ENCODE measurements at places on chromosomes 7 and 10.

DNA sequence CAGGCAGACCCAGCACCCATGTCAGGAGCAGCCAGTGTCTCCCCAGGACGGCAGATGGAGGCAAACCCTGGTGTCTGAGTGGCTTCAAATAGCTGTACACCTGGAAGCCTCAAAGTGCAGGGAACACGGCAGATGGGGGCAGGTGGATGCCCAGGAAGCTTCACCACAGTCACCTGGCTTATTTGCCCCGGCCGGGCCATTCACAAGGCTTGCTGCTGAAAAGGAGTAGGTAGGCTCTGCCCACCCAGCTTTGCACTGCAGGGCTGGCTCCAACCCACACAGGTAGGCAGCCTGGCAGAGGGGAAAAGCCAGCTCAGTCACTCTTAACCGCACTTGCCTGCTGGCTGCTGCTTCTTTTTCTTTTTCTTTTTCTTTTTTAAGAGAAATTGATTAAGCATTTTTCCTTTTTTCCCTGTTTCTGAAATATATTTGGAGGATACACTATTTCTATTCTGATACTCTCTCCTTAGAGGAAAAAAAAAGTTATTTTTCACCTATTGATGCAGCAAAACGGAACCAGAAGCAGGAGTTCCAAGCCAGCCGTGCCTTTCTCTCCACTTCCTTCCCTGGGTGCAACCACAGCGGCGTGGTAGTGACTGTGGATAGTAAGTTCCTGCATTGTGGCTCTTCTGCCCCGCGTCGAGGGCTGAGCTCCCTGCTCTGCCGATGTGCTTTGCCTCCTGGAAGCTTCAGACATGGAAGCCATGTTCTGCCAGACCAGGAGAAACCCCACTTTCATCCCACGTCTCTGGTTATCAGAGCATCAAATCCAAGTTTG is 118.3 kb downstream of the KLF6 start:
- DNase-seq: no peak

- DNase-seq: no peak
Observed at GRCh38 chr10:2968401-2969058, 98.8 kb upstream of the PFKP start.

DNA sequence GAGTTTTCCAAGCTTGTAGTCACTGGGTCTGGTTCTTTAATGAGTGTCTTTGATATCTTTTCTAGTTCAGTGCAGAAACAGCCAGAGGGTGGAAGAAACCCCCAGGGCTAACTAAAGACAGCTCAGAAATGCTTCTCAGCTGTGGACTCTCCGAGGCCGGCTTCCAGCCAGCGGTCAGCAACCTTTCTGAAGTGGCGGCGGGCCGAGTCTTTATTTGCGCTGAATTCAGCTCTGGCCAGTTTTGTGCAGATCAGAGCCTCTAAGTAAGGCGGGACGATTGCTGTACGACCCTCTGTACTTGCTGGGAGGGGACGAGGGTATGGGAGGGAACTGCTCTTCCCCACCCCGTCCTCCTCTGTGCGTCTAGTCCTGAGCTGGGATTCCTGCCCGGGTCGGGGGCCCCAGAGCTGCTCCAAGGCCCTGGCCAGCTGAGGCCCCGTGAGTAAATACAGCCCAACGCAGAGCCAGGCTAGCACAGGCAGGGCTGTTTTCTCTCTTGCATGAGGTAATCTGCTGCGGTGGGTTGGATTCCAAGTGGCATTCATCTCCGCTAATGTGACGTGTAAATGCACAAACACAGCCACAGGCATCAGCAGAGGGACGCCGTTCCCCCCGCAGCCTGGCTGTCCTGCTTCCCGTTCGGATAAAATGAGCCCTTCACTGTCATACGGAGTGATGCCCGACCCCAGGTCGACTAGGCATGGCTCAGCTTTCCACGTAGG is 159.8 kb downstream of the PIP4K2A start:
- no peak for DNase-seq

DNA sequence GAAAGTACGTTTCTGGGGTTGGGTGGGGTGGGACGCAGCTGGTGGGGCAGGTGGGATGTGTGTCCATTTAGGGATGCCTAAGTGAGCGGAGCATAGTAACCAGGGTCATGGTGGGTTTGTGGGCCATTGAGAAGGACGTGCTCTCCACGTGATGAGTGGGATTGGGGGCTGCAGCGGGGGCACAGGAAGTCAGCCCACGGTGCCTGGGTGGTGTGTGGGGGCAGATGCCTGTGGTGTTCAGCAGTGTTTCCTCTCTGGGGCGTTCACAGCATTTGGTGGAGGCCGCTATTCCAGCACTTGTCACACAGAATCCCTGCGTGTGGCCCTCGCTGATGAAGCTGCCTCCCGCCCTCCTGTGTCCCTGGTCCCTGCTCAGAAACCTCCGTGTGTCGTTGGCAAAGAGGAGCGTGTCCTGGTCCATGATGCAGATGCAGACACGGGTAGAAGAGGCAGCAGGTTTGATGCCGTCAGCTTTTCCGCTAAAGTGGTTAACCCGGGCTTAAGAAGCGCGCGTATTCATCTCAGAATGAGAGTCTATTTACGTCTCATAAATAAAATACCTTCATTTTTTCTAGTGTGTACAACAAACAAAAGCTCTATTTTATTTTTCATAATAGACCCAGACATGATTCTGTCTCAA is 274.2 kb downstream of the ADARB2 start:
- no peak for DNase-seq

DNA sequence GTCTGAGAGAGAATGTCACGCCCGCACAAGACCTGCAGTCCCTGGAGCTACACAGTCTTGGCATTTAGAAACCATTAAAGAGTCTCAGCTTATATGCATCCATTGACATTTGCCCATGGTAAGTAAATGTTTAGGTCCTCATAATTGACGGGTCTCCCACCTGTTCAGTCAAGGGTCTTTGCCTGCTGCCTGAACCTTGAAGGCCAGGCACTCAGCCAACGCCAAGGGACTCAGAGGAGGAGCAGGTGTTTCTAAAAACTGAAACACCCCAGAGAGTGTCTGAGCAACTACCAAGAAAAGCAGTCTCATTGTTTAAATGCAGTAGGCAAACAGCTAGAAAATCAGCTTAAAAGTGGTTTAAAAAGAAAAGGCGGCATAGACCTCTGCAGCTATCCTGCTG is 264.7 kb upstream of the AKR1E2 start:
- DNase-seq: no peak

- DNase-seq: no peak
Observed at GRCh38 chr10:26485150-26485941, 47.2 kb downstream of the APBB1IP start.

- DNase-seq: no peak
Observed at GRCh38 chr10:90723416-90724068, 134.3 kb downstream of the HTR7 start.

GRCh38 chr10:31705136-31705535 is 223.5 kb downstream of the ARHGAP12 start:
- no peak for DNase-seq

GRCh38 chr10:408236-408635 is 273.0 kb downstream of the ZMYND11 start:
- DNase-seq: no peak

DNA sequence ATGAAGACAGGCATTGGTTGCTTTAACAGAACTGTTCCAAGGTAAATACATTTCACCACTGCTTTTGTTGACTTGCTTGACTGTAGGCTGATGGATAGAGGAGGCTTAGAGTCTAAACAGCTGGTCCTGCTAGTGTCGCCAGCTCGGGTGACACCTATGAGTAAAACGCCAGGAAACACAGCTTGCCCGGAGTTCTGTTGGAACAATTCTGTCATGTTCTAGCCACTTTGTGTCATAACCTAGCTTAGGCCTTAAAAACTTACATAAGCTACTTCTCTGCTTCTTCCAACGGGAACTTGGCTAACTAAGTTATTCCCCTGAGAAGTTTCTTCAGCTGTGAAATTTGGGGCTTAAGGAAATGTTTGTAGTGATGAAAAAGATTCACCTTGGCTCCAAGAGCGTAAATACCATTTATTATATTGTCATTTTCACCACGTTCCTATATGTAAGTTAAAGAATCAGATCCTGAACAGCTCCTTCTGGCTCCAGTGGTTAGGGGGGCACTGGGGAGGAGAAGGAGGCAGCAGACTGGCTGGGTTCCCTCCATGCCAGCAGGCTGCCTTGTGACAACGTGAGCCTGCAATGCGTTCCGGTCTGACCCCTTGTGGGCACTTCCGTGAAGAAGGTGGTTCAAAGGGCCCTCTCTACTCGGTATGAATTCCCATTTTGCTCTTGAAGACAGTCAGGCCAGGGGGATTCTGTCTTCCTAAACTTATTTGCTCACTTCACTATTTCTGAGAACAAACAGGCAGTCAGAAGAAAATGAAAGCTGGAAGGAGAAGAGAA is 253.2 kb downstream of the BMPER start:
- no peak for DNase-seq

- no peak for DNase-seq
Observed at GRCh38 chr10:26391701-26392695, 46.1 kb upstream of the APBB1IP start.

- no peak for DNase-seq
Observed at GRCh38 chr7:22733761-22734160, 6.8 kb downstream of the IL6 start.

DNA sequence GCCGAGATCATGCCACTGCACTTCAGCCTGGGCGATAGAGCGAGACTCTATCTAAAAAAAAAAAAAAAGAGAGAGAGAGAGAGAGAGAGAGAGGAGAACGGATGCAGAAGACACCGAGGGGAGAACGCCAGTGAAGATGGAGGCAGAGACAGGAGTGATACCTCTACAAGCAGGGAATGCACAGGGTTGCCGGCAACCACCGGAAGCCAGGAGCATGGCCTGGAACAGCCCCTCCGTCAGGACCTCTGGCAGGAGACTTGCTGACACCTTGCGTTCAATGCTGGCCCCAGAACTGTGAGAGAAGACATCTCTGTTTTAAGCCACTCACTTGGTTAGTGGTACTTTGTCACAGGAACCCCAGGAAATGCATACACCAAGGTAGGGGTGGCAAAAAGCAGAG is 38.1 kb upstream of the DUSP5 start:
- DNase-seq: no peak

DNA sequence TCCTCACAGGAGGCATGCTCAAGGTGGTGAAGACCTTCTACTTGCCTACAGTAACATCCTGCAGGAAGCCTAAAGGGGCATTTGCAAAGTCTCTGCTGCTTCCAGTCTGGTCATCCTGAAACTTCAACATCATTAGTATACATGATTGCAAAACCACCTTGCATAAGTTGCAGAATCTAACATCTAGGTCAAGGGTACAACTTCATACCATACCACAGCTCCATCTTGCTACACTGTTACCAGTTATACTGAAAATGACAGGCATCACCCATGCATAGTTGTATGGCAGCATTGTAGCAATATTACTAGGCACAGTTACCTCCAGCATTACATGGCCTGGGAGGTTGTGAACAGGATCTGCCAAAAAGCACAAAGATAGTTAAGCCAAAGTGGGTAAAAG is 13.7 kb upstream of the MACROH2A2 start:
- no peak for DNase-seq

- no peak for DNase-seq
Observed at GRCh38 chr7:128763541-128763940, 12.1 kb downstream of the OPN1SW start.

GRCh38 chr7:158085741-158086695 is 501.6 kb downstream of the PTPRN2 start:
- DNase-seq: no peak

DNA sequence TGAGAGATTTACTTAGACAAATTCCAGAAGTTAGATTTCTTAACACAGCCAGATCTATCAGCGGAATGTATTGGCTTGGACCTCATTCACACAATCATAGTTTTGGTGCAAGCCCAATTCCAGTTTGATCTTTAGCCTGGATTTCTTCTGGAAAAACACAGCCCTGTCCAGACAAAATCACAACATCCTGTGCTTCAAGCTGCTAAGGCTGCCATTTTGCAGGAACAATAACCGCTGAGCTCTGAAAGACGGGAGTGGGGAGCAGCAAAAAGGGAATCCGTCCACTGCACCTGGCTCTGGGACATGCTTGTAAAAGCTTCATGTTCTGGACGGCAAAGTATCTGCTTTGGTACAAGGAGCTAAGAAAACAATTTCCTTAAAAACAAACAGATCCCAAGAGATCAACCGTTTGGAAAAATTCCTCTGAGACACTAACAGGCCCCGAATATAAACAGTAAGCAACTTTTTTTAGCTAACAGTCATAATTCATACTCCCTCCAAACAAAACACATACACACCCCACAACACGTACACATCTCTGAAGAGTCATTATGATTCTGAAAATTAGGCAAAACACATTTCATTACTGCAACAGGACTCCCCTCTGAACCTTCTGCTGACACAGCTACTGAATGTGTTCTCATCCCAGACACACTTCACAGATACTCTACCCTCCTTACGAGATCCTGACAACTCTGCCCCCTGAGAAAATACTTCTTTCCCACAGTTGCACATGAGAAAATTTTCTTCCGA is 32.4 kb downstream of the ITIH5 start:
- no peak for DNase-seq

Measured in activated CD8-positive, alpha-beta memory T cell treated with anti-CD3 and anti-CD28 coated beads for 1 hour (primary cell).